ENCODE measurements at places on chromosomes 7 and 10.

DNA sequence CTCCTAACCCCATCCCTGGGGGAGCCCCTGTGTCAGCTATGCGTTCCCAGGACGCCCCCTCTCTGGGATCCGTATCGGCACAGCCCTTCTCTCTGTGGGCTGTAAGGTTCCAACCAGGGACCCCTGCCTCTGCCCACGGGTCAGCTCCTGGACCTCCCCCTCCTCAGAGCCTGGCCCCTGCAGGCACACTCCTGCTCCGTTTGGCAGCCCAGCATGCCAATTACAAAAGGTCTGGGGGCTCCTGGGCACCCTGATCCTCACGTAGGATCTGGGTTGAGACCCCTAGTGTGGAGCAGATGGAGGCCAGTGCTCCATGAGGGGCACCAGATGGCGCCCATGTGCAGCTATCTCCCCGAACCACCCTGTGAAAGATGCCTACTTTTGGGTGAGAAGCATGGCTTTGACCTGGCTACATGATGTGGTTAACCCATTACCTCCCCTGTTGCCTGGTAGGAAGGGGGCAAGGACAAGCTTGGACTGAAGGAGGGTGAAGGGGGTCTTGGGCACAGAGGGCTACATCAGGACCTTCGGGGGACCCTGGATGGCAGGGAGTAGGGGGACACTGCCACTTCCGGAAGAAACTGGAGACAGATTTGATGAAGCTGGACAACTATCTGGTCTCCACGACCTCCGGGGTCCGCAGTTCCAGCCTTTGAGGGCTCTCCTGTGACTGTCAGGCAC lies 9.0 kb downstream of the TACR2 start:
- DNase-seq, result no peak

GRCh38 chr10:87678302-87678701 lies 18.6 kb downstream of the PAPSS2 start:
- DNase-seq, result no peak

DNA sequence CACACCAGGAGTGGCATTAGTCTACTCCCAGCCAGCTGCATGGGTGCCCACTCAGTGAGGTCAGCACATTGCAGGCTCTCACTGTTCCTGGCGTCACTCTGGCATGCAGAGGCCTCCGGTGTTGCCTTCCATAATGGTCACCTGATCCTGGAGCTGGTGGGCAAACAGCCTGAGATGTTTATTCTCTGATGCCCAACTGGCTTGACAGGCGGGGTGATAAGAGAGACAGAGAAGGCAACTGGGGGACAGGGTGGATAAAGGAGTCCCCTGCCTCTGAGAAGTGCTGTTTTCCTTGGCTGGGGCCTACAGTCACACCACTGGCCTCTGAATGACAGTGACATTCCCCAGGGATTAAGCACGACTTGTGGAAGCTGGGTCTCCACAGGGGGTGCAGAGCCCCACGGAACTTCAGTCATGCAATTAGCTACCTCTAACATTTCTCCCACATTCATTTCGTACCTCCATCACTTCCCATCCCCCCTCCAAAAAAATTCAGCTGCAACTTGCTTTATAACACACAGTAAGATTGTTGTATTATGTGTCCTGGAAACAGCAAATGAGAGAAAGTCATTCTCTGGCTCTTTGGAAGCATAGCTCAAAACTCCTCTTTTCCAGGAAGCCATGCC lies 7.1 kb upstream of the RBM20 start:
- DNase-seq, result no peak

DNA sequence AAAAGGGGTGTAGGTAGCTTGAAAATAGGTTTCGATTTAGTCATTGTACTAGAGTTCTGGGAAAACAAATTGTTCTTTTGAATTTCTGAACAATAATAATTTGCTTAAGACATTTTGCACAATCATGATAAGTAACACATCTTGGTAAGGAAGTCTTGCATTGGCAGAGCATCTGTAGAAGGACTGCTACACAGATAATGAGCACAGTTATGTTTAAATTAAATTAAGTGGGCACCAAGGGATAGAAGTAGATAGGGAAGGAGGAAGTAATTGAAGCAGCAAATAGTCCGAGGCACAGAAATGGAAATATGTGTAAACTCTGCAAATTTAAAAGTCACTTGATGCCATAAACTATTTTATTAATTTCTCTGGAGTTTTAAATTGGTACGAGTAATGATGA lies 122.4 kb downstream of the CHN2 start:
- DNase-seq, result no peak

DNA sequence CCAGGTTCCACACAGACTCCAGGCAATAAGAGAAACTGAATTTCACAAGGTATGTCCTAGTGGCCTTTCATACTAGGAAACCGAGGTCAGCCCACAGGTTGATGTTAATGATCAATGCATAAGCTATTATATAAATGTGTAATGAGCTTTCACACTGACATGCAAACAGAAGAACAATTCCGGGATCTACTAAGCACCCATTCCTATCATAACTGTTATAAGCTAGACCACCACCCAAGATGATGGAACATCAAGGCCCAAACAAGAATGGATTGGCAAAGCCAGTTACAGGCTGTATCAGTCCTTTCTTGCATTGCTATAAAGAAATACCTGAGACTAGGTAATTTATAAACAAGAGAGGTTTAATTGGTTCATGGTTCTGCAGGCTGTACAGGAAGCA lies 15.2 kb downstream of the SORBS1 start:
- DNase-seq, result no peak

- DNase-seq, result no peak
These were observed 39.3 kb downstream of the UBE3C start for GRCh38 chr7:157177983-157178381.

DNA sequence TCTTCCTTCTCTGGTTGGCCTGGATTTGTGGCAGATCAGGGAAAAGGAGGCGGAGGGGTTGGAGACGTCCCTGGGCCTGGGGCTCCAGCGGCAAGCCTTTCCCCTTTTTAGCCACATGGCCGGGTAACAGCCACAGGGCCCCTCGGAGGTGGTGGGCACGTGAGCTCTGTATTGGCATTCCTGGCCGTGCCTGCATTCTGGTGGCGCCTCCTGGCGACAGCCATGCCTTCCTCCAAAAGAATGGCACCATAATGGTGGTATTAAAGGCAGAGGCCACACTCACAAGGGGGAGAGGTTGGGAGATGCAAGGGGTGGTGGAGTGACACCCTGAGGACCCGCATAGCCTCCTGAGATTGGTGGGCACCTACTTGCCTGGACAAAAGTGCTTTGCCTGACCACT lies 3.0 kb upstream of the AQP1 start:
- DNase-seq, result no peak

DNA sequence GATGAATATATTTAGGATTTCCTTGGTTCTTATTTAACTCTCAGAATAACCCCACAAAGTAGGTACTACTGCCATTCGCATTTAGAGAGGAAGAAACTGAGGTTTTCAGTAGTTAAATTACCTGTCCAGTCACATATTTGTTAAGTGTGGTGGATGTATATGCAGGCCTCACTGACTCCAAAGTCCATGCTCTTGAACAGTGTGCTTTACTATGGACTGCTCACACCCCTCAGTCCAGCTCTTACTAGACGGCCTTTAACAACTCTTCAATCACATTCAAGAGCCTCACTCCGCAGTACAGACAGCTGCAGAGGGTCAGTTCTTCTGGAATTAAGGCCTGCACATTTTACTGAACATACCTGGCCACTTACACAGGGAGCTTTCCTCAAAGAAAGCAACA lies 36.2 kb downstream of the ZNF248 start:
- DNase-seq, result no peak

DNA sequence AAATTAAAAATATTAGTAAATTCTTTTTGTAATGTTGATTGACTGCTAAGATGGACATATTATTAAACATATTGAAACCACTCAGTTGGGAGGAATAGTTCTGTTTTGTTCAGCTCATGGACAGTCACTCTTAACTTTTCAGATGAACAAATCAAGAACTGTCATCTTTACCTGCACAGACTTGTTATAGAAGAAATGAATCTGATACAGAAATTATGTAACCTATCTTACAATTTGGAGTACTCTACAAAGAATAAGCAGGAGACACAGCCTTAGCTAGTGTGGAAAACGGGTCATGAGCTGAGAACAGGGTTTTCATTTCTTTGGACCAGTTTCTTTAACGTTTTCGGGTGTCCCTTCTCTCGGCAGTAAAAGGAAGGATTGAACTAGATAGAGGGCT lies 1.2 kb upstream of the ANLN start:
- DNase-seq, result no peak

- peak; percentile 92 for DNase-seq
These were observed 18.8 kb downstream of the MMD2 start for GRCh38 chr7:4939971-4940728.

DNA sequence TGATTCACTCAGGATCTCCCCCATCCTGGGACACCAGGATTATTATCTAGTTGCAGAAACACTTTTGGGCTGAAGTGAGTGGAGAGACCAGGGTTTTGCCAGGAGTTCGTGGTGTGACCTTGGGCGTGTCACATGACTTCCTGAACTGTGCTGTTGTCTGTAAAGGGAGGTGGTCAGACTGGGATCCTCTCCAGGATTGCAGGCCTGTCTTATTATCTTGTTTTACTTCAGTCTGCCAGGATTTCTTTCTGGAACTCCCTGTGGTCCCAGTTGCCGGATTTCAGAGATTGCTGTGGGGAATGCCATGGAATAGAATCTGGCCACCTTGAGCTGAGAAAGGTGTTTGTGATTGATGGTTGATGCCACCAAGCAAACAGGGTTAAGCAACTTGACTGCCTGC lies 35.8 kb downstream of the CRCP start:
- peak; percentile 43 for DNase-seq

- no peak for DNase-seq
These were observed 87.6 kb upstream of the SEMA3D start for GRCh38 chr7:85274454-85274853.

- DNase-seq, result no peak
These were observed 23.5 kb downstream of the BLVRA start for GRCh38 chr7:43781726-43782607.

DNA sequence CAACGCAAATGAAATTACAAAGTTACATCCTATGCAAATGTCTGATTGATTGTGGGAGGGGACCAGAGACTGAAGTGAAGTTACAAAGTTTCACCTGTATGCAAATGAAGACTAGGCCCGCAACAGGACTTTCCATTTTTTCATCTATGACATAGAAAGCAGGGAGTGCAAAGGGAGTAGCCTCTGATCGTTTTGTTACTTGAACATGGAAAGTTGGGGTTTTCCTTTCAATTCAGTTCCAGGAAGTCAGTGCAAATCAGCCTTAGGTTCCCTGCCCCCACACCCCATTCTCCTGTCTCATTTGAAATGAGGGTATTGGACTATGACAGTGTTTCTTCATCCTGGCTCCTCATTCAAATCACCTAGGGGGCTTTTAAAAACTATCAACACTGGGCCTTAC lies 96.9 kb upstream of the HABP2 start:
- DNase-seq, result no peak

GRCh38 chr7:1848911-1849311 lies 178.8 kb downstream of the ELFN1 start:
- DNase-seq, result no peak

DNA sequence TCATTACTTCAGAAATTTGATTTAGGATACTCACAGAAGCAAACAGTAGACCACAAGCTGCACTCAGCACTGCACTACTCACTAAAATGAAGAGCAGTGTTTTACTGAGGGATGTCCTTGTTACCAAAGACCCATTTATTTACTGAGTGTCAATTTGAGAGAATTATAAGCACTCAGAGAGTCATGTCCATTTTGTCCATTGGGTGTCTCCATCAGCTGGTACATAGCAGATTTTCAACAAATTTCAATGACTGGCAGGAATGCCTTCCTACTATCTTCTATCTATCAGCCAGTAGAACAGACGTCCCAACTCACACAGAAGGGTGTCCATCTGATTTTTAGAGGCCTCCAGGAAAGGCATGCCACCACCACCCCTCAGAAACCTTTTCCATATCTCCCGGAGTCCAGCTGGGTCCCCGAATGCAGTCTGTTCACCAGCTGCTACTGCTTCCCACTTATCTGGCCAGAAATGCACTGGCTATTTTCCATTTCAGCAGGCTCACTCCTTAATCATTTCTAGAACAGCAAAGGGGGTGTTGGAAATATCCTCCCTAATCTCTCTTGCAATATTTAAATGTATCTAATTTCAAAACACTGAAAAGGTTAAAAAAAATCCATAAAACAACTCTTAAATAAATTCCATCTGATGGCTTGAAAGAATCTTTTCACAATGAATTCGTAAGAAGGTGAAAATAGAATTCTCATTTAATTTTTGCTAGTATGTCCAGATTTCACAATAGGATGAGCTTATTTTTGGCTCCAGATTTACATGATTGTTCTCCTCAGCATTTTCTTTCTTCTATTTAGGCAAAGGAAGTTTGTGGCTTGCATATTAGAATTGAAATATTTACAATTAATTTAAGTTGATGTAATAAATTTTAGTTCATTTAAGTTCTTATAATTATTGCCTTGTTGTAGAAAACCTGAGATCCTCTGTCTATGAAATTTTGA lies 1164.0 kb upstream of the CELF2 start:
- DNase-seq, result no peak

DNA sequence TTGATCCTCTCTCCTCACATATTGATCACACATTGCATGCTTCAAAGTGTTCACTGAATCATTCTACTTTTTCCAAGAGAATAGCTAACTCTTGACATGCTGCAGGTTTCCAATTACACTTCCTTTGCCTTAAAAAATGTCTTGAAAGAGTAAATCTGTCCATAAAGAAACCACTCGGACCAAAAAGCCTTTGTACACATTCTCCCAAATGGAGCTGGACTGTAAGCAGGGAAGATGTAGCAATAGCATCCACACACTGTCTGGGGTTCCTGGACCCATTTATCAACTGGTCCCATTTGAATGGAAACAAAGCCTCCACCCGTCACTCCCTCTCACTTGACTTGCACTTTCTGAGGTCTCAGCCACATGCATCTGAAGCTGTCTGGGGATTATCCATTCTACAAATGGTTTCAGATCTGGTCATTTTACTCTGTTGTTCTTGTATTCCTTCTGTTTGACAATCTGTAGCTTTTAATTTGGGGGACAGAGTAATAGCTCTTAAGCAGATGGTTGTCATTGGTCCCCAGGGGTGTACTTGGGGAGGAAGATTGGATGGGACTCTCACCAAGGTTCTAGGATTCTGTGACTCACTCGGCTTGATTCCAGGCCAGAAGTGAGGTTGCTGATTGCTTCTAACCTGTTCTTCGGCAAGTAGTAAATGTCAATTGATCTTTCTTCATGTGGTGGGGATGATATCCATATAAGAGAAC lies 203.5 kb downstream of the HIBADH start:
- DNase-seq, result no peak

DNA sequence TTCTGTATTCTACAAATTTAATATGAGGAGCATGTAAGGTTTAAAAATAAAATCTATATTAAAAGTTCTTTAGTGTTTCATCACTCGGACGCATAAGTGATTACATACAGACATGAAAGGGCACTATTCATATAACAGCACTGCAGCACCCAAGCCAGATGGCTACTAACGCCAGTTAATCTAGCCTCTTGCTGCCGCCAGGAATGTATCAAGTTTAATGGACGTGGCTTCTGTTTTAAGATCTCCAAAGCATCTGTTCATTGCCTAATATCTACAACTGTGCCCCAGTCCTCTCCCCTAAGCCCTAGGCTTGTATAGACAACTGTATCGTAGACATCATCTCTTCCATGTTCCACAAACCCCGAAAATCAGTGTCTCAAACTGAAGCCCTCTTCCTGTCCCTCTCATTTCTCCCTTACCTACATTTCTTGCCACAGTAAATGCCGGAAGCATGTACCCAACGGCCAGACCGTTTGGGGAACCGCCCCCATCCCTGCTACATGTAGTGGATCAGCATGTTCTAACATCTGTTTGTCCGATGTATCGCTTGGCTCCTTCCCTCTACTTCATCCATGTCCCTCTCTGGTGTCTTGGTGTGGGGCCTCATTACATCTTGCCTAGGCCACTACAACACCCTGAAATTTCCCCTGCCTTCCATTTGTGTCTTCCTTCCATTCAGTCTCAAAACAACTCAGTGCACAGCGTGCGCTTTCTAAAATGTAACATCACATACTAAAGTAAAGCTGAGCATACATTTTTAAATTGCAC lies 147.5 kb upstream of the RSU1 start:
- no peak for DNase-seq

All from spinal cord (tissue), 10 donors.